HS-27A (cell line): ENCODE measurements at places on chromosomes 5 and 9.

DNA sequence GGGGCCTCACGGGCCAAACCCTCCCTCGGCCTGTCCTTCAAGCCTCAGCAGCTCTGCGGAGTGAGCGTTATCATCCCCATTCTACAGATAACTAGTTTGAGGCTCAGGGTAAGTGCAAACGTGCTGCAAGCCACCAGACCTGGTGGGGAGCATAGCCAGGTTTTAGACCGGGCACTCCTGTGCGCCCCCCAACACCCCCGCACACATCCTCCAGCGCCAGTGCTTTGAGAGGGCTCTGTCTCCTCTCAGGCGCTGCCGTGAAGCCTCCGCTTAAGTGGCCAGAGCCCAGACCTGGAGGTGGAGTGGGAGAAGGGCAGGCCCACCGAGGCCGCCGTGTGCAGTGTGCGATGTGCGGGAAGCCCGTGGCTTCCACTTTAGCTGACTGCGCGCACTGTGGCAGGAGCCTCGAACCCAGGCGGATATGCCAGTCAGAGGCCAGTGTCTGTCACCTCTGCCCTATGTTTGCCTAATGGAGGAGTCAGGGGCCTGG is 1.6 kb upstream of the MGAT1 start:
- no peak for DNase-seq

- DNase-seq = no peak
Observed at GRCh38 chr5:11791792-11792191, 112.5 kb downstream of the CTNND2 start.

GRCh38 chr5:2387634-2388325 is 363.7 kb downstream of the IRX2 start:
- no peak for DNase-seq

- DNase-seq = no peak
Observed at GRCh38 chr5:59001154-59001553, 418.3 kb downstream of the RAB3C start.

DNA sequence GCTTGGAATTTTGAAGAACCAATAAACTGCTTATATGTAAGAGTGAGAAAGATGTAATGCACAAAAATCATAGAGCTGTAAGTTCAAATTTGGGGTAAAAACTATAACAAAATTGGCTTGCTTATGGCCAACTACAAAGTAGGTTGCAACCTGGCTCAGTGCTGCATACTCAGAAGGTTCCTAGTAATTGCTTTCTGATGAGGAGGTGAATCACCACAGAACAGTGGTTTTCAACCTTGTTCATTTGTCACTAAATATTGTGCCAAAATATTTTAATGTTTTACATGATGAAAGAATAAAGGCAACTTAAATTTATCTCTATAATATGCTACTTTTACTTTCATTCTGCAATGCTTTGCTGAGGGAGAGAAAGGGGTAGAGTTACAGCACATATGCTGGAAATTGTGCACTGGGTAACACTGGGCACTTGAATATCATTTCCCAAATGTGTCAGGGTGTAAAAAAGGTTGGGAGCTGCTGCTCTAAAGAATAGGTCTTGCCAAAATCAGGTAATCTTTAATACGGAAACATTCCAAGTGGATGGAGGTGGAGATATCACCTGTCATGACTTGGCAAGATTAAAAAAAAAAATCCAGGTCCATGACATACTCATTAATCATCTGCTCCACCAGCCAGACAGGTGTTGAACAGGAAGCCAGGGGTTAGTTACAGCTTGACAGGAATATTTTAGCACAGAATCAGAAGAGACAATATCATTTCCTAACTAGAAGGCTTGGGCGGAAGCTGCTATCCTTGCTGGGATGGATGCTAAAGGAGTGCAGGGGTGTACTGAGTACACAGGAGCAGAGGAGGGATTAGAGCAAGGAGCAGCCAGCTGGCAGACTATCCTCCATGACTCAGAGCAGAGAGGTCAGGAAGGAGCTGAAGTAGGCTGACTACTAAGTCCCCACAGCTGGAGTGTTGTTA is 34.6 kb upstream of the CCL21 start:
- no peak for DNase-seq

GRCh38 chr5:84231433-84231832 is 153.2 kb downstream of the EDIL3 start:
- DNase-seq = no peak

GRCh38 chr9:15422372-15423230 is at the start of gene SNAPC3:
SNAPC3 (plus strand) TSS chr9:15422876; CDS start chr9:15422880, 4 bp downstream.
- DNase-seq = peak; percentile 57

DNA sequence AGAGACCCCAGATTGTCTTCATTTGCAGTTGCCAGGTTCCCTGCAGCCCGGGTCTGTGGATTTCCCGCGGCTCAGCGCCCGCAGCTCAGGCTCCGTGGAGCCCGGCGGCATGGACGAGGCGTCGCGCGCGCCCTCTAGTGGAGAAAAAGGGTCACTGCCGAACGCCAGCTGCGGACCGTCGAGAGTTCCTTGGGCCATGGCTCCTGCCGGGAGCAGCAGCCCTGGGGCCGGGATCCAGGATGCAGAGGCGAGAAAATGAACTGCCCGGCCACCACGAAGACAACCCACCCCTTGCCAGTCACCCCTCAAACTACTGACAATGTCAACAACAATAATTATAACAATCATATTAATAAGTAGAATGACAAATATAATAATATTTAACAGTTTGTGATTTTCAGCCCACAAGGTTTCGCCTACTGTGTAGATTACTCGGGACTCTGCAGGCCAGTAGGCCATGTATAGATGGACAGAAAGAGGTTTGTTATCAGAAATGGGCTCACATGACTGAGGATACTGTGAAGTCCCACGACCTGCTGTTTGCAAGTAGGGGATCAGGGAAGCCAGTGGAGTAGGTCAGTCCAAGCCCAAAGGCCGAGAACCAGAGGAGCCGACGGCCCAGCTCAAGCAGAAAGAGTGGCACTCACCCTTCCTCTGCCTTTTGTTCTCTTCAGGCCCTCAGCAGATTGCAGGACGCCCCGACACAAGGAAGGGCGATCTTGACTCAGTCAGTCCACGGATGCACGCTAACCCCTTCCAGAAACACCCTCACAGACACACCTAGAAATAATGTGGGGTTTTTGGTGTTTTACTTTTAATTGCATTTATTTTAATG is 43.1 kb downstream of the BOD1 start:
- DNase-seq = no peak

DNA sequence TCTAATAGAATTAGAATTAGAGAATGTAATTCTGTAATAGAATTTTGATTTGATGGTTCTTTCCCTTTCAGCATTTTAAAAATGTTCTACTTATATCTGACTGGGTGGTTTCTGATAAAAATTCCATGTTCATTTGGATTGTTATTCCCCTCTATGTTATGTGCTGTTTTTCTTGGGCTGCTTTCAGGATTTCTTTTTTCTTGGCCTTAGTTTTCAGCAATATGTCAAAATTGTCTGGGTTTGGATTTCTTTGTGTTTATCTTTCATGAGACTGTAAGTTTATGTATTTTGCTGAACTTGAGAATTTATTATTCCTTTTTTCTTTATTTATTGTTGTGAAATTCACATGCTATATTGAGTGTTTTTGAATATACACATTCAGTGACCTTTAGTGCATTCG is 189.1 kb downstream of the RANBP17 start:
- DNase-seq = no peak

DNA sequence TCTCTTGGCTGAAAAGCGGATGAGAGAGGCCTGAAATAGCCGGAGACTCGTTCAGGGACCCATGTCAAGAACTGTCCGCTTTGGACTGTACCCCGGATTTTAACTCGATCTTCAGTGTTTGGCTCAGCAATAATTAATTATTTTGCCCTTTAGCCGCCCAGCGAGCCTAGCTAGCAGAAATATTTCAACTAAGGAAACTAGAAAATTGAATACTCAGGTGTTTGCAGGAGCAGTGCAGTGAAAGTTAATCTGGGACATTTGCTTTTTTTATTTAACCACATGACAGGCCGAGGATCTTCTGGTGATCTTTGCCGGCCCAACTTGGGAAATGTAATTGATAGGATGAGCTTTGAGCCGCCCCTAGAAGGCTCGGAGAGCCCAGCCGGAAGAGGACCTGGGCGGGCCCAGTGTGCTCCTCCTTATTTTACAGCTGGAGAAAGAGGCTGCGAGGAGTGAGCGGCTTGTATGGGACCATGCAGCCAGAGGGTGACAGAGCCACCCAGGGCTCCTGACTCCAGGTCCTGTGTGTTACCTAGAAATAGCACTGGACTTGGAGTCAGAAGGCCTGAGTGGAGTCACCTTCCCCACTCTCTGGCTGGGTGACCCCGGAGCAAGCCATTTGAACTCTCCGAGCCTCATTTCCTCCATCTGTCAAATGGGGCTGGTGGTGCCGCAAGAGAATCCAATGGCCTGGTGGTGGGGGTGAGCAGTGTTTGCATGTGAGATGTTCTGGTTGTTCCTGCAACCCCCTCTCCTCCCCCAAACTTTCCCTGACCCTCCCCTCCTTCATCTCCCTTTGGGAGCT is 2.4 kb downstream of the PPARGC1B start:
- no peak for DNase-seq

GRCh38 chr5:133635051-133635450 is 22.7 kb upstream of the FSTL4 start:
- DNase-seq = no peak

DNA sequence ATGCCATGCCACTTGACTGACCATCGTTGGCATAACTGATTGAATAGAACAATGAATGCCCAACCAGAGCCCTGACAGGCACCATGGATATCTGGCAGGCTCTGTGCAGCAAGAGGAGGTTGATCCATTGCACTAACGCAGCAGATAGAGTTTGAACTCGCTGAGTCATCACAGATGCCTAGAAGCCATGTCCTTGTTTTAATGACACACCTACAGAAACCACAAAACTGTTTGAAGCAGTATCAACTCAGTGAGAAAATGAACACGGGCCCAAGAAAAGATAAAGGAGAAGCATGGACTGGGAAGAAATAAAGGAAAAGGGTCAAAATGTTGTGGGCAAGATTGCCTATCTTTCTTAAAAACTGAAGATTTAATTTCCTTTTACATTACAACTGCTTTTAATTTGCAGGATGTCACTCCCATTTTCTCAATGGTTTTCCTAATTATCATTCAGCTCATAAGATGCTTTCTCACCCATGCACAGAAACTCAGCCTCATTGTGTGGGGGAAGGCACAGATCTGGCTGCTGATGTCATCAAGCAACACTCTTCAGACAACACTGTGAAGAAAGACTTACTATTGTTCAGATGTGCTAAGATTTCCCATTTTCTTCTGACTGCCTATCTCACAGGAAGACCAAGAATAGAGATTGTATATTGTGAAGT is 129.0 kb downstream of the PIK3R1 start:
- no peak for DNase-seq

GRCh38 chr5:10331341-10331796 is 22.1 kb upstream of the MARCHF6 start:
- no peak for DNase-seq

- no peak for DNase-seq
Observed at GRCh38 chr9:126471084-126471624, 142.6 kb upstream of the LMX1B start.

DNA sequence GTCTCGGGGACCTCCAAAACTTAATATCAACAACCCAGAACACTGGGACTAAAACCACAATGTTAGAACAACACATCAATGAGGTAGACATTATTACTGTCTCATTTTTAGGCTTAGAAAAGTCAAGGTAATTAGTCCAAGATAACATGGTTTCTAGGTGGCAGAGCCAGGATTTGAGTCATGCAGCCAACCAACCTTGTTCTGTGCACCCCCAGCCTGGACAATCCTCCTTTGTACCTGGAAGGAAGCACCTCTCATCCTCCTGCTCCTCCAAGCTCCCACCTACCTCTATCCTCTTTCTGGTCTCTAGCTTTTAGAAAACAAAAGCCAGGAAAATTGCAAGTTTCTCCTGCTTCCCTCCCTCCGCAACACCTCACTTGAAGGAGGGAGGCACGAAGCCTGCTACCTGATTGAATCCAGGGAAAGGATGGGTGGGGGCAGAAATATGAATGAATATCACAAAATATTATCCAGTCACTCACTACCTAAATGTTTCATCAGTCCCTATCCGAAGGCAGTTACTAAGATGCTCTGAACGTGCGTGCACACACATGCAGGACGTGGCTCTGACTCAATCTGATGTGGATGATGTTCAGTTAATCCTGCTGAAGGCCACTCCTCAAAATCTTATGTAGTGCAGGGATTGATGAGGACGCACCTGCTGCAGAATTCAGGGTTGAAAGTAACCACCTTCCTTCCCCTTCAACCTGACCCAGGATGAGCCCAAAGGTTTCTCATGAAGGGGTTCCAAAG is 26.3 kb upstream of the TTC1 start:
- DNase-seq = no peak

DNA sequence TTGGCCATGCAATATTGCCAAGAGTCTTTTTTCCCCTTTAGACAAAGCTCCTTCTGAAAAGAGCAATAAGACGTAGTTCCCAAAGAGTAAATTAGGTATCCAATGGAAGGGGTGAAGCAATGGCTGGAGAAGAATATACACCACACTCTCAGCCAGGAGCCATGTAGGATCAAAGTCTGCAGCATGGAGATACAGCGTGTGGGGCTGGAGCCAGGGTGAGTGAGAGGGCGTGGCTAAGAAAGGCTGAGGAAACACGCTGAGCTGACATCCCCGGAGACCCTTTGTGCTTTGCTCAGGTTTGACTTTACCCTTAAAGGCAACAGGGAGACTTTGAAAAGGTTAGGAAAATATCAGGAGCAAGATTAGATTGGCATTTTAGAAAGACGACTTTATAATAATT is 87.1 kb upstream of the ELL2 start:
- no peak for DNase-seq

DNA sequence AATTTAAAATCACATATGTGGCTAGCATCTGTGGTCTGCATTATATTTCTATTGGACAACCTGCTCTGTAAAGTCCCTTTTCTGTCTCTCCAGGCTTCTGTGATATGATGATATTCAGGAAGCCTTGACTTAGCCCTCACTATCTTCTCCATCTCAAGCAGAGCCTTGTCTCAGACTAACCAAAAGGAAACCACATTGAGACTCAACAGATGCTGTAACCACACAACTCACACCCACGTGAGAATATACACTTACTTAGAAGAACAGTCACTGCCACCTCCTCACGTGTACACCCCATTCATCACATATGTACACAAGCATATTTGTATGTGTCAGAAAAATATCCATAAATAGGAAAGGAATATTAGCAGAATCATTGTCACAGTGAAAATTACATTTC is 33.6 kb downstream of the HTR4 start:
- no peak for DNase-seq

DNA sequence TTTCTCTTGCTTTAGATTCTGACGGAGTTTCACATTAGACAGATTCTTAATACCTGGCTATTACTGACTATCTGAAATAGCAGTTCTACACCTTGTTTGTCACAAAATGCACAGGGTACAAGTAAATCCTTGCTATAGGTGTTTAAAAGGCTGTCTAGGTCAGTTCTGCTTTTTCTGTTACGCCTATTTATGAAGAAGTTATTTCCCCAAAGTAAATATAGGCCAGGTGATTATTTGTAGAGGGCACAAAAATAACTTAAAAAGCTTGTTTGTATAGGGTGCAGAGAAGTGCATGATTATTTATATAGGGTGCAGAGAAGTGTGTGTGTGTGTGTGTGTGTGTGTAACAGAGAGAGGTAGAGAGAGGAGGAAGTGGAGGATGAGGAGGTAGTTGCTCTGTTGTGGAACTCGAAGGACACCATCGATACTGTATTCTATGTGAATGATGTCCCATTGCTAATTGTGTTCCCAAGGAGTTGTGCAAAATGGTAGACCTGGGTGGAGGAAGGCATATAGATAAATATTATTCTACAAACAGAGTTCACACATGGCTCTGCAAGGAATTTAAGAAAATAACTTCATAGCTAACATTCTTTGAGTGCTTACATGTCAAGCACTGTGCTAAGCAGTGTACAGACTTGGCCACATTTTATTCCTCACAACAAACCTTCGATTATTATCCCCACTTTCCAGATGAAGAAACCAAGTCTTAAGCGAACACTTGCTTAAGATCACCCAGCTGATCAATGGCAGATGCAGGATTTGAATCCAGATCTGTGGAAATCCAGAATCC is 96.3 kb upstream of the EQTN start:
- DNase-seq = no peak
